ENCODE measurements at places on chromosomes 1 and 21.

DNA sequence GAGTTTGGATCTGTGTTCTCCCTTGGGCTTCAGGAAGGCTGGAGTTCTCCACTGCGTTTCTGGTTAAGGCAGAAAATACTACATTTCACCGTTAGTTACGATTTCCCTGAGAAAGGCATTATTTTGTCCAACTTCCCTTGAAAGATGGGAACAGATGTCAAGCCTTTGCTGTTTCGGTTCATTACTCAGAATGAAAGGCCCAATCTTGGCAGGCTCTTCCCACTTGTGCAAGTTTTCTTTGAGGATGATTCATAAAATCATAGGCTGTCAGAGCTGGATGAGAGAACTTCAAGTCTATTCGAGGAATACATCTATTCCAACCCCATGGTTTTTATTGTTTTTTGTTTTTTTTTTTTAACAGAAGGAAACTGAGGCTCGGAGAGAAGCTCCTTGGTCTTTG is 205.2 kb downstream of the GRIK3 start:
- no peak for DNase-seq

GRCh38 chr1:92903765-92904164 is 57.5 kb downstream of the DIPK1A start:
- no peak for DNase-seq

DNA sequence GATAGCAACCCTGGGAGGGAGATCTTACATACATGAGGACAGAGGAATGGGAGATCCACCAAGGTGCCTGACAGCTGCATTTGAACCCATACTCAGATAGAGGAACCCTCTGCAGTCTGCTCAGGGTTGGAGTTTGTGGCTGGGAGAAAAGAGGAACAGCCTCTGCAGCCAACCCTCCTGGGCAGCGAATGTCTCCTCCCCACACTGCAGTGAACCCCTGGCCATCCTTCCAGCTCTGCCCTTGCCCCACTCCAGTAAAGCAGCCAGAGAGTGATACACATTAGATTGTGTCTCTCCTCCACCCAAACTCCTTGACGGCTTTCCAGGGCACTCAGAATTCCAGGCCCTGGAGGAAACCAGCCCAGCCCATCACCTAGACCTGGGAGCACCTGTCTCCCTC is 137.7 kb downstream of the RUNX1 start:
- DNase-seq: no peak

DNA sequence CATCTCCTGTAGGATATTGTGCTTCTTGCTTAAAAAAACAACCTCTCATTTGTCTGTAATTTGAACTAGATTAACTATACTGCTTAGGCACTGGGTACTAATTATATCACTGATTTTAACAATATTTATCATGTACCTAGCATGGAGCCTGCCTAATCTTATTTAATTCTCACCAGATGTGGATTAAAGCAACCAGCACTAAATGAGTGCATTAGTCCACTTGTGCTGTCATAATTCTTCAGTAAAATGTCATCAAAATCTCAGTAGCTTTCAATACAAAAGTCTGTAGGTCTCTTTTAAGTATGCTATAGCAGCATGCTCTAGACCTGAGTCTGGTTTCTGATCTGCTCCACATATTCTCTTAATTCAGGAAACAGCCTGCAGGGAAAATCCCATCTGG is 368.1 kb downstream of the NCAM2 start:
- DNase-seq: no peak

- DNase-seq: no peak
These were observed 21.2 kb downstream of the RHOU start for GRCh38 chr1:228756457-228756856.

GRCh38 chr1:238489006-238489405 is 598.3 kb upstream of the ZP4 start:
- no peak for DNase-seq
